ENCODE measurements at places on chromosomes 2 and 18.

DNA sequence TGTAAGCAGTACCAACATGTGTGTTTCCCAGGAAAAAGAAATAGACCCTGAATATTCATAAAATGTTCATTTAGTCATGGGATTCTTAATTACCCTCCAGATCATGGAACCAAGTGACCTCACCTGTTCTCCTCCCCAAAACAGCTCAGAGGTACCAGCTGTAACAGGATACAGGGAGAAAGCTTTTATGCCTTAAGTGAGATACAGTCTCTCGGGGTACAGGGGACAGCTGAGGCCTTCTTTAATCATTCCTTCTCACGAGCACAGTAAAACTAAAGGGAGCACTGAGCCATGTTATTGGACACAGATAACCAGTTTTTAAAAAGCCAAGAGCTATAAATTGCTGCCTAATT lies 16.6 kb downstream of the EPHA4 start:
- DNase-seq = no peak

DNA sequence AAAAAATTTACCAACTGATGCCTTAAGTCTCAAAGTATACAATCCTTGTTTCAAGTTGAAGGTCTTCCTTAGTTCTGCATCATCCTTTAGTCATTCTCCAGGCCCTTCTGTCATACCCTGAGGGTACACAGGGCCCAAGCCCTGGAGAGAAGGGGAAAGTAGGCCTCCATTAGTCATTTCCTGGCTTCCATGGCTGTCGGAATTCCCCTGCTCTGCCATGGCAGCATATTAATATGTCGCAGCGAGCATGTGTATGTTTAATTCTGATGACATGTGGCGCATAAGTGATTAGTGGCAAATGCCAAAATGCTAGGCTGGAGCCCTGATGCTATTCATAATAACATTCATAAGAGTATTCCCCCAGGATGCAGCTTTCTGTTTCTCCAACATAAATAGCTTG lies 22.1 kb downstream of the GPR39 start:
- DNase-seq = peak; percentile 91

- no peak for DNase-seq
Observed at GRCh38 chr2:24182507-24182906, 7.7 kb downstream of the FAM228A start.

DNA sequence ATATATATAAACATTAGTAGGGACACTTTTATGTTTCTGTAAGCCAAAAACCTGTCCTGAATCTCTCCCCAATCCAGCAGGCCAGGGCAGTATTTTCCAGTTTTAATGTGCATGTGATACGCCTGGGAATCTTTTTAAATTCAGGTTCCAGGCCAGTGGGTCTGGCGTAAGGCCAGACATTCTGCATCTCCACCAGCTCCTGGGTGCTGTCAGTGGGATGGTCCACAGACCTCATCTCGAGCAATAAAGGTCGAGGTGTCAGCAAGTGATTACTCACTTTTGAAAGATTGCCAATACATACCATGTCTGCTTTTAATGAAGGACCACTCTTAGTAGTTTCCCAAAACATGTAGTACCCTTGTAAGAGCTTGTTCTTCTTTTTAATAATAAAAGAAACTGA lies 189.9 kb upstream of the SH3BP4 start:
- DNase-seq = no peak

- DNase-seq = no peak
Observed at GRCh38 chr18:48121752-48122151, 191.3 kb upstream of the SMAD2 start.

DNA sequence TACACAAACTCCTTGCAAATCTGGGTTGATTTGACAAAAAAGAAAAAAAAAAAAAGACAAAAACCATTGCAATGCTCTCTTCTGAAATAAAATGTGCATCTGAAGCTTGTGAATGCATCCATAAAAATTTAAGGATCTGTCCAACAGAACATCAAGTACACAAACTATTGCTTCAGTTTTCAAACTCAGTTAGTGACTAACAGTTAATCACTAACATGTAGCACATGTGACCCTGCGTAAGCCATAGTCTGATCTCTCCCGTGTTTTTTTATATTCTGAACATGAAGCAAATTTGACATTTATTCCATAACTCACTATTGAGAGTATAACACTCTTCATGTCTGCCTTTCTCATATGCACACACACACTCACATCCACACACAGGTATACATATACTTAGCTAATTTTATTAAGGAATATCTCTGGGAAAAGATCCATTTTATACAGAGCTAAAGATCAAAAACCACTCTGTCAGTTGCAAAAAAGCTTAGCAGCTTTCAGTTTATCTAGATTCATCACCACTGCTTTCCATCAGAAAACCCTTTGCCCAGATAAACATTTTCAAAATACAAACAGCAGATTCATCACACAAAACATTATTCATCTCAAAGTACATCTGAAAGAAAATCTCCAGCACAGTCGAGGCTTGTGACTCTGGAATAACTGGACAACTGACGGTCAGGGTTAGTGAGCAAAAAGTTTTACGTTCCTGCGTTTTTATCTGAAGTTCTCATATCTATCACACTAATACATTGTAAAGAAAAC lies 1000.4 kb upstream of the ACVR2A start:
- DNase-seq = no peak

DNA sequence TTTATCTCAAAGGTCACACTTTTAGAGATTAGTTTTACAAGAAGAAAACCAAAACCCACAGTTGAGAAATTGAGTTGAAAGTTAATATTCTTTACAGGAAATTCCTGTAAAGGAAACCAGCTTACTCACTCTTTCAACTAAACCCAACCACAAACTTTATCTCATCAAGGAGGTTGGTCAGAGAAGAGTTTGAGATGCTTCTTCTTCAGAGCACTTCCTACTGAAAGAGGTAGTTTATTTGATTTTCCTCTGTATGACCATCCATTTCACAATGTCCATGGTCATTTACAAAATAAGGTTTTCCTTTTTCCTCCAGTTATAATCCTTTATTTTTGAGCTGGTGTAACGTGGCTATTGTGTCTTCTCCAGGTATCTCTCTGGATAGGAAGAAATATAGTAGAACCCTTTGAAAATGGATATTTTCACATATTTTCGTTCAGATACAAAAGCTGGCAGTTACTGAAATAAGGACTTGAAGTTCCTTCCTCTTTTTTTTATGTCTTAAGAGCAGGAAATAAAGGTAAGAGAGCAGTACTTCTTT lies 4.5 kb upstream of the IL18RAP start:
- no peak for DNase-seq

DNA sequence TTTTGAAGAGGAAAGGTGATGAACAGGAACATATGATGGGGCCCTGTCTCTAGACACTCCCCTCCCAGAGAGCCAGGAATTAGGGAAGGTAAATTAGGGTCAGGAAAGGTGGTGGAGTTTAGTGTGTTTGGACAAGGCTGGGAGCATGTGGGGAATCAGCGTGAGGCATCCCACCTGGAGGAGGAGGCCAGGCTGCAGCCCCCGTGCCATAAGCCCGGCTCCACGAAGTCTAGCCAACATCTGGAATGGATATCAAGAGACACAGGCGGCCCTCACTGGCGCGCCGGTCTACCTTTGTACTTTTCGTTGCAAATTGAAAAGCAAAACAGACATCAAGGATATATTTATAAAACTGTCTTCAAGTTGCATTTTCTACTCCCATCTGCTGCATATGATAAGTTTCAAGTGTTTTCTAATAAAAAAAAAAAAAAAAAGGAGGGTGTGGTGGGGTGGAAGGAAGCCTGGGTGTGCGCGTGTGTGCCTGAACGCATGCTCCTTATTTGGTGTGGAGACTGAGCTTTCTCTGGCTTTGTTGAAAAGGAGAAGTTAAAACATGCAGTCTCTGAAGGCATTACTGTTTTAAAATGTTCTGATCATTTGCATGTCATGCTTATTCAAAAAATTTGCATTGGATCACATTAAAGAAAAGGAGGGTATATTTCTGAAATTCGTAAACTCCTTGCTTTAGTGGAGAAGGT lies 546.7 kb upstream of the ID2 start:
- no peak for DNase-seq

DNA sequence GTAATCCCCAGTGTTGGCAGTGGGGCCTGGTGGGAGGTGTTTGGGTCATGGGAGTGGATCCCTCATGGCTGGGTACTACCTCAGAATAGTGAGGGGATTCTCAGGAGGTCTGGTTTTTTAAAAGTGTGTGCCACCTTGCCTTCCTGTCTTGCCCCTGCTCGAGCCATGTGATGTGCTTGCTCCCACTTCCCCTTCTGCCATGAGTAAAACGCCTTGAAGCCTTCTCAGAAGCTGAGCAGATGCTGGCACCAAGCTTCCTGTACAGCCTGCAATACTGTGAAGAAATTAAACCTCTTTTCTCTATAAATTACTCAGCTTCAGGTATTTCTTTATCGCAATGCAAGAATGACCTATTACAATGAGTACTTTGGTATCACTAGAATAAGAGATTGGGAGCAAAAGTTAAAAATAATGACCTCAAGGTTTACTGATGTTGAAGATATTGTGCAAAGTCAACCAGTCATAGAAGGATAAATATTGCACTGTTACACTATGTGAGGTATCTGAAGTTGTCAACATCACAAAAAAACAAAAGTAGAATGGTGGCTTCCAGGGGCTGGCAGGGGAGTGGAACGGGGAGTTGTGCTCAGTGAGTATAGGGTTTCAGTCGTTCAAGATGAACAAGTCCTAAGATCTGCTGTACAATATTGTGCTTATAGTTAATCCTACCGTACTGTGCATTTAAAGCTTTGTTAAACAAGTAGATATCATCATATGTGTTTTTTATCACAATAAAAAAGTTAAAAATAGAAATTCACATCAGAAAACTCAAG lies 938.3 kb upstream of the CNTNAP5 start:
- no peak for DNase-seq

GRCh38 chr18:6486313-6486712 lies 71.6 kb upstream of the L3MBTL4 start:
- no peak for DNase-seq

DNA sequence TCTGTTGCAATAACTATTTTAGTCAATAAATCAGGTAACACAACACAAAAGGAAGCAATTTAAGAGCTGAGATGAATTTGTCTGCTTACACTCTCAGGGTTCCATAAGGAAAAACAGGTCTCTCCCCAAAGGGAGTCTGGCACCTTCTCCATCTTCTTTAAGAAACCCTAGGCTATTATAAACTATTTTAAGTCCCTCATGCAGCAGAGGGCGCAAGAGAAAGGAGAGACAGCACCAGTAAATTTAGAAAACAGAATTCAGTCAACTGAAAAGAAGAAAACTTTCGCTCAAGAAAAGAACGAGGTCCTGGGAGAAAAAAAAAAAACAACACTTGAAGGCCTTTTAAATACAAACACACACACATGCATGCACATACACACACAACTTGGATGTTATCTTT lies 19.1 kb downstream of the SULT1C4 start:
- DNase-seq = peak; percentile 54

DNA sequence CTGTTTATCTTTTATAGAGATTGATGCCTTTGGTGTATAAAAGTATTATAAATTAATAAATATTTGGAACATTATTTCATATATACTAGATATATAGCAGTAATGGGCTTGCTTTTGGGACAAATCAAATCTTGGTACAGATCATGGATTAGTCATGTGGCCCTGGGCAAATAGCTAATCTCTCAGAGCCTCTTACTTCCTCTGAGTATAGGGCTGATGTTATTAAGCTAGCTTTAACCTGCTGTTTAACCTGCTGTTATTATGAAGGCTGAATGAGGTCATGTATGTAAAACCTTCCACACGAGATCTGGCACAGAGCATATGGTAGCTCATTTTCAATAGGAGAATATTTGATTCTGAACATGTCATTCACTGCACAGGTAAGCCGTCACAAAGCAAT lies 5.7 kb downstream of the ITGB6 start:
- DNase-seq = no peak

- no peak for DNase-seq
Observed at GRCh38 chr2:127887776-127888130, 2.0 kb upstream of the AMMECR1L start.

GRCh38 chr2:190343089-190343535 lies 277 bp upstream of the INPP1 start:
- no peak for DNase-seq

Data from A673 (cell line).